Transverse colon (tissue), 4 donors: ENCODE measurements at places on chromosomes 4 and X. TPM values are rescaled to one million over a fixed set of nuclear protein-coding genes. Genes with fewer than 3 reads are reported as not detected.

DNA sequence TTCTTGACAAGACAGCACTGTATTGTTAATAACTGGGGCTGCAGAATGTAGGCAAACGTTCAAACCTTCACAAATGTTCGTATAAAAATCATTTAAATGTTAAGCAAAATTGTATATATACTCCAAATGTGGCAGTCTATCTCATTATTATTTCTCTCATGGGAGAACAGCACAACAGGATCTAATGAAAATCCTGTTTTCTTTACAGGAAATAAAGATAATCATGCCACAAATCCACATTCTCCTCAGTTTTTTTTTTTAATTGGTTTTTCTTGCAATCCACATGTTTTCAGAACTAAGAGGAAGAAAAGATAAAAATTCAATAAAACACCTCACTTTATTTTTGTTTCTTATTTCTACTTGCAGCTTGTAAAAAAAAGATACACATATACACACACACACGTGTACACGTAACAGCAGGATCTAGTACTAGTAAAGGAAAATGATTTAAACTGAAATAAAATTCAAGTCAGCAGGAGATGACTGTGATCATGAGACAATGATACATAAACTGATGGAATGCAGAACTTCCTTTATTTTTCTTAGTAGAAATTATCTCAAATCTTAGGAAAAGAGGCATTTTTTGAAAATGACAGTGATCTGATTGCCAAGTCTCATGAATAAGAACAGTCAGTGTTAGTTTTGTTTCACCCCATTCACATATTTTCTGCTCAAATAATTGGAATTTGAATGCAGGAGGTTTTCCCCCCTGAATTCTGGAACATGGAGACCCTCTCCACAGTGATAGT lies 11.3 kb downstream of the APBB2 start:
- H3K4me3 ChIP-seq, result no peak overlapping the region
- peaks cover 25% of the 10 kb centered on the region for H3K4me1 ChIP-seq
- no peak overlapping the region for H3K27ac ChIP-seq
- no peaks in the 10 kb centered on the region for H3K36me3 ChIP-seq
- H3K27me3 ChIP-seq, result no peaks in the 10 kb centered on the region

DNA sequence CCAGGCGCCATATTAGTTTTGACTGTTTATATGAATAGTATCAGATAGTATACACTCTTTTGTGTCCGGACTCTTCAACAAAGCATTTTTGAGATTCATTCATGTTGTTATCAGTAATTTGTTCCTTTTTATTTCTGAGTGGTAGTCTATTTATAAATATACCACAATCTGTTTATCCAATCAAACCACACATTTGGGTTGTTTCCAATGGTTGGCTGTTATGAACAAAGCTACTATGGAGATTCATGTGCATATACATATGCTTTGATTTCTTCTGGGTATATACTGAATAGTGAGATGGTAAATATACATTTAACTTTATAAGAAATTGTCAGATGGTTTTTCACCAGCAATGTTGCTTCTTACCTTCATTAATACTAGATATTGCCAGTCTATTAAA lies 36.8 kb upstream of the TAPT1 start:
- no peak overlapping the region for H3K27ac ChIP-seq
- no peak for DNase-seq
- H3K4me3 ChIP-seq, result no peak overlapping the region

DNA sequence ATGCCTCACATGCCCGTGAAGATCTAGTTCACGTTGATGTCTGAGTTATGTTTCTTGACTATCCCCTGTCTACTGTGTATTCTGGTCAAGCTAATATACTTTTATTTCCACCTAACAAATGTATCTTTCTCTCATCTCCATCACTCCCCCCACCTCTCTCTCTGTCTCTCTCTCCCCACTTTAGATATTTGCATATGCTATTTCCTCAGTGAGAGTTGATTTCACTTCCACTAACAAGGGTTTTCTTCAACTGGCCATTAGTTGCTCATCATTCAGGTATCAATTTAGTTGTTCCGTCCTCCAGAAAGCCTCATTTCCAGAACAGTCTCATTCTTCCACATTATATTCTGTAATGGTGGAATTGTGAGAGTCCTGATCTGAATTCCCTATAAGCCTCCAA lies 1777.8 kb upstream of the TENM3 start:
- H3K27ac ChIP-seq, result no peak overlapping the region
- no peak overlapping the region for H3K4me3 ChIP-seq
- no peak for DNase-seq
- H3K4me1 ChIP-seq, result no peaks in the 10 kb centered on the region

RBPJ gene
- 44.1 TPM for total RNA-seq

- DNase-seq, result peak; percentile 8
- no peaks in the 10 kb centered on the region for H3K4me1 ChIP-seq
- no peaks in the 10 kb centered on the region for H3K27me3 ChIP-seq
- H3K4me3 ChIP-seq, result no peak overlapping the region
- H3K36me3 ChIP-seq, result no peaks in the 10 kb centered on the region
Observed at GRCh38 chr4:57462843-57463242, 352.7 kb upstream of the IGFBP7 start.

DNA sequence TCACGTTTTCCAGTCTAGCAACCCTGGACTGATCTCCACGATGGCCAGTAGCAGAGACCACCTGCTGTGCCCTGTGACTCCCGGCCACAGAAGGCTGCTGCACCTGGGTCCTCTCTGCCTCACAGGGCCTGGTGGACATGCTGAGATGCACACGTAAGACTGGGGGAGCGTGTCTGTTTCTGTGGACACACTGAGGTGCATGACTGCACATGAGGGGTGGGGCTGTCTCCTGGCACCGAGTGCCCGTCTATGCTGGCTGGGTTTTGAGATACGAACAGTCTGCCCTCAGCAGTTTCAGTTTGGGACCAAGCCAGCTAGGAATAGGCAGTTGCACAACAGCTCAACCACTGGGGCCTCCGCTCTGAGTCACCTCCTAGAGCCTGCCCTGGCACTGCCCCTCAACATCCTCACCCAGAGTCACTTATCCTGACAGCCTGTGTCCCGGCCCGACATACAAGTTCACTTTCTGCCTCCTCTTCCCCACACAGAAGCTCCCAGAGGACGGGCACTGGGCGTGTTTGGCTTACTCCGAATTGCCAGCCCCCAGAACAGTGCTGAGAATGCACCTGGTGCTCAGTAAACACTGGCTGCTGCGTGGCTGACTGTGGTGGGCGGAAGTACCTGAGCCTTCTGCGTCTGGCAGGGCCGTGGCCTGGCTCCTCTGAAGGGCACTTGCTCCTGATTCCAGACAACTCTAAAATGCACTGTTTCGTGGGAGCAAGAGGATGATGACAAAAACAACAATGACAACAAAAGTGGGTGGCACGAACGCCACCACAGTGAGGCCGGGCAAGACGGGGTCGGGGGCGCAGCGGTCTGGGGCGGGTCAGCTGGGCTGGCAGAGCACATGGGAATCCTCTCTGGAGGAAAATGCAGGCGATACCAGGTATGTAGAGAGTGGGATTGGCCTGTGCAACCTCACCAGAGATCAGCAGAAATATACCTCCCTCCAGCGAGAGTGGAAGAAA lies 30.9 kb downstream of the RNF212 start:
- no peak overlapping the region for H3K4me3 ChIP-seq
- no peaks in the 10 kb centered on the region for H3K36me3 ChIP-seq
- no peak overlapping the region for H3K27ac ChIP-seq
- DNase-seq, result peak; percentile 74

C4orf54 gene
- total RNA-seq, result not detected

- no peaks in the 10 kb centered on the region for H3K36me3 ChIP-seq
- H3K4me3 ChIP-seq, result no peak overlapping the region
- H3K27ac ChIP-seq, result no peak overlapping the region
Observed at GRCh38 chrX:137166591-137166990, 132.8 kb upstream of the GPR101 start.

DNA sequence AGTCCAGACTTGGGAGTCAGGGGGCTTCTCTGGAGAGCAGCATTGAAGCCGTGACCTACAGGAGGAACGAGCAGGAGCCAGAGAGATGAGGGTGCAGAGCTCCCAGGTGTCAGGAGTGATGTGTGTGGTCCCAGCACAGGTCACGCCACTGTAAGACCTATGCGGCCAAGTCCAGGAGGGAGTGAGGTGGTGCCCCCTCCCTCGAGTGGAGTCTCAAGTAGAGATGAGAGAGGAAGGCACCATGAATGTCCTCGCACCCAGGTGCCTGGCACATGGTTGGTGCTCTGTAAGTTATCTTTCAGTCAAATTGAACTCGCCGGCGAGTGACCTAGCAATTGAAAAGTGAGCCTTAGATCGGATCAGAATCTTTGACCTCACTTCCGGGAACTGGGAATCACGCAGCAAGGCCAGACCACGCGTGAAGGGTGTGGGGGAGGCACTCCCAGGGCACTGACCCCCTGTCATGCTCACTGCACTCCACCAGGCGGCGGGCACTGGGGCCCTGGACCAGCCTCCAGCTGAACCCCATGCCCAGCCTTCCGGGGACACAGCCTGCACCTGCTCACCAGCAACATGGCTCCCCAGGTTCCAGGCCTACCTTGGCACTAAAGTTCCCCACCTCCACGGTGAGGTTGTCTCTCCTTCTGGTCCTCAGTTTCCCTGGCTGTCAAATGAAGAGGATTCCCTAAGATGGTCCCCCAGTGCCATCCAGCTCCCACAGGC lies 127.4 kb downstream of the HMX1 start:
- H3K36me3 ChIP-seq, result no peaks in the 10 kb centered on the region
- no peak for DNase-seq
- no peaks in the 10 kb centered on the region for H3K27me3 ChIP-seq
- no peak overlapping the region for H3K4me3 ChIP-seq

GRCh38 chr4:36292556-36293188 lies 11.3 kb downstream of the DTHD1 start:
- no peaks in the 10 kb centered on the region for H3K4me1 ChIP-seq
- no peak for DNase-seq
- H3K4me3 ChIP-seq, result no peak overlapping the region
- H3K27ac ChIP-seq, result no peak overlapping the region
- H3K27me3 ChIP-seq, result no peaks in the 10 kb centered on the region

CTAG2 gene
- total RNA-seq, result not detected

GRCh38 chr4:67713529-67714247 lies 12.7 kb upstream of the UBA6 start:
- H3K36me3 ChIP-seq, result no peaks in the 10 kb centered on the region
- no peak for DNase-seq
- no peaks in the 10 kb centered on the region for H3K27me3 ChIP-seq
- H3K4me1 ChIP-seq, result no peaks in the 10 kb centered on the region
- H3K27ac ChIP-seq, result no peak overlapping the region
- no peak overlapping the region for H3K4me3 ChIP-seq

DNA sequence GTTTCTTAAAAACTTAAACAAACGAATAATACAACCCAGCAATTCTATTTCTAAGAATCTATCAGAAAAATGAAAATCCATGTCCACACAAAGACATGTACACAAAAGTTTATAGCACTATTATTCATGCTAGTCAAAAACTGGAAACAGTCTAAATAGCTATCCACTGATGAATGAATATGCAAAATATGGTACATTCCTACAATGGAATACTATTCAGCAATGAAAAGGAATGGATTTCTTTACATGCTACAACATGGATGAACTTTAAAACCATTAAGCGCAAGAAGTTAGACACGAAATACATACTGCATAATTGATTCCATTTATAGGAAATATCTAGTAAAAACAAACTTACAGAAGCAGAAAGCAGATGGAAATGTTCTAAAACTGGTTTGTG lies 43.3 kb downstream of the HELT start:
- DNase-seq, result no peak
- no peak overlapping the region for H3K27ac ChIP-seq
- H3K4me1 ChIP-seq, result no peaks in the 10 kb centered on the region
- H3K27me3 ChIP-seq, result peaks cover 13% of the 10 kb centered on the region
- H3K36me3 ChIP-seq, result no peaks in the 10 kb centered on the region

PKD2 gene
- total RNA-seq, result 26.8 TPM

DNA sequence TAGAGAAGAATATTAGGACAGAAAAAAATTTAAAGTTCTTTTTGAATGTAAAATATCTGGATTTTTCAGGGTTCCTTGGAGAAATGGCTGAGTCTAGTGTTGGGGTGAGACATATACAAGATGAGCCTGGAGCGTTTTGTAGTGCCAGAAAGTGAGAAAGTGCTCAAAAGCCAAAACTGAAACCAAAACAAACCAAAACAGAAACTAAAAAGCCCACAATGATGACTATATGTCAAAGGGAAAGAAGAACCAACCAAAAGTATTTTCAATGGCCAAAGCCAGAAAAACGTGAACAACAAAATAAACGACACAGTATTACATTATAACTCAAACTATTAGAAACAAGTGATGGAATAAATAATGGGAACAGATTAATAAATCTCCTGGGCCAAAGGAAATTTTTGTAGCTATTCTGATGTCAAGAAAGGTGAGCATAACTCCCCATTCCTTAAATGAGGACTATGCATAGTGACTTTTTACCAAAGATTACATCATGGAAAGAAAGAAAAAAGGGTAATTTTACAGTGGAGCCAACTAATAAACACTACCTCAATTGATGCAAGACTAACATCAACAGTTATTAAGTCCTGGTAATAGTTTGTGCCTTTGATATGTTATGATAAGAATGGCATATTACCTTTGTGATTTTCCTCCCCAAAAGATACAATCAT lies 1137.6 kb downstream of the C4orf33 start:
- H3K4me1 ChIP-seq, result no peaks in the 10 kb centered on the region
- DNase-seq, result no peak
- H3K27ac ChIP-seq, result no peak overlapping the region
- H3K4me3 ChIP-seq, result no peak overlapping the region

DNA sequence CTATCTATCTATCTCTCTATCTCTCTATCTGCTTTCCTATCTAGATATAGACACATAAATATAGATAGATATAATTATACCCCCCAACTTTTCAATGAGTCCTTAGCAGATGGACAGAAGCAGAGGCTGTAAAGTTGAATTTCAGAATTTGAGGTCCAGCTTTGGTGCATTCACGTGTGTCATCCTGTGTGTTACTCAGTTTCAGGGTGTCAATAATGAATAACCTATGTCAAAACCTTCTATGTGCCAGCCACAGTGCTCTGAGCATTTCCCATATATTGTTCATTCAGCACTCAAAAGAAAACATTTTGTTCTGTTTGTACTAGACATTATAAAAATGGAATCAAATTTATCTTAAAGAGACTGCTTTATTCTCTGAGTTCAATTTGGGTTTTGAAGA lies 310.0 kb downstream of the ARHGAP24 start:
- DNase-seq, result no peak
- no peaks in the 10 kb centered on the region for H3K4me1 ChIP-seq
- H3K4me3 ChIP-seq, result no peak overlapping the region
- no peaks in the 10 kb centered on the region for H3K27me3 ChIP-seq

DNA sequence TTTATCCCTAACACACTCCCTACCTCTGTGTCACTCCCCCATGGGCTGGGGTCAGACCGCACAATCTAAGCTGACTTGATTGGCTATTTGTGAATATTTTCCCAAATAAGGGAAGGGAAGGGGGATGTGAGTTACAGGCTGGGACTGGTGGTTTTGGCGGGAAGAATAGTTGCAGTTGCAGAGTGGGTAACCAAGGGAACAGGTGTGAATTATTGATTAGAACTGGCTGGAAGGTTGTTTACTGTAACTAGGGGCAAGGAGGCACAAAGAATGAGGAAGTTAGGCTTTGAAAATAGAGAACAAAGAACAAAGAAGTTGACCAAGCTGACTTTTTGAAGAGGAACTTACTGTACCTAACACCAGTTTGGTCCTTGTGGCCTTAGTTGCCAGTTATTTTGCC lies 88.0 kb upstream of the XAGE2 start:
- no peaks in the 10 kb centered on the region for H3K27me3 ChIP-seq
- no peaks in the 10 kb centered on the region for H3K36me3 ChIP-seq
- H3K4me1 ChIP-seq, result no peaks in the 10 kb centered on the region
- no peak overlapping the region for H3K27ac ChIP-seq
- DNase-seq, result no peak
- no peak overlapping the region for H3K4me3 ChIP-seq
